Left cardiac atrium (tissue), 4 donors: ENCODE measurements at places on chromosomes 1 and 21. TPM values are rescaled to one million over a fixed set of nuclear protein-coding genes. Genes with fewer than 3 reads are reported as not detected.

GRCh38 chr1:17538010-17538409, 1.5 kb upstream of the ARHGEF10L start:
- no peak for DNase-seq

DNA sequence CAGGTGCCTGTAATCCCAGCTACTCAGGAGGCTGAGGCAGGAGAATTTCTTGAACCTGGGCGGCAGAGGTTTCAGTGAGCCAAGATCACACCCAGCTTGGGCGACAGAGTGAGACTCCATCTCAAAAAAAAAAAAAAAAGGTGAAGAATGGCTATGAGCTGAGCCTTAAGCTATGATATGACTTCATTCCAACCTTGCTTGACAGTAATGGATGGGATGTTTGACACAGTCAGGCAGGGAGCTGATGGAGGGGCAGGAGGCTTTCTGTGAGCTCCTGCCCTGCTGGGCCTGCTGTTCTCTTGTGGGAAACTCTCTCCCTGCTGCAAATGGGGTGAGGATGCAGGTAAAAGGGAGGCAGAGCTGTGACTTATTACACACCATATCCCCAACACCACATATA, 27.6 kb downstream of the NCF2 start:
- no peak for DNase-seq

DNA sequence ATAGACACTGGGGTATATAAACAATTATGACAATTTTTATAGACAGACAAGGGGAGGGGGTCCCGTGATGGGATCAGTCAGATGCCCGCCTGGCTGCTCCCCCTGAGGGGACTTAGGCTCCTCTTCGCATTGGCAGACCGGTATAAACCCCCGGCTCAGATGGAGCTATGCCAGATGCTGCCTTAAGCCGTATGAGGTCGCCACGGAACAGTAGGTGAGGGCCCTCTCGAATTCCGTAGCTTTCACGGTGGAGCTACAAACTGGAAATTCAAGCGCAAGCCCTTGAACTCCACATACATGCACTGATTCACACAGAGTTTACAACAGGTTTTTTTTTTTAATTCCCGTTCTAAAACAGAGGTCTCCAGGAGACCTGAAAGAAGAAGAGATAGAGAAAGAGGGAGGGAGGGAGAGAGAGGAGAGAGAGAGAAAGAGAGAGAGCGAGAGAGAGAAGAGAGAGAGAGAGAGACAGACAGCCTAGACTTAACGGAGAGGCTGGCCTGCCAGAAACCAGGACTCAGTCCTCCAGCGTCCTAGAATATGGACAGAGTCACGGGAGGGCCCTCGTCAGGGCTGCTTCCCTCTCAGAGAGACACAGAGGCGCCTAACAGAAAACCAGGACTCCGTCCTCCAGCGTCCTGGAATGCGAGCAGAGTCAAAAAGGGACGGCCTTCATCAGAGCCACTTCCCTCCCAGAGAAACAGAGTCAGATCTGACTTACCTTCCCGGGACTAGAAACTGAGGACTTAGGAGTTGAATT, 24.4 kb upstream of the TMEM54 start:
- DNase-seq = peak; percentile 36

DNA sequence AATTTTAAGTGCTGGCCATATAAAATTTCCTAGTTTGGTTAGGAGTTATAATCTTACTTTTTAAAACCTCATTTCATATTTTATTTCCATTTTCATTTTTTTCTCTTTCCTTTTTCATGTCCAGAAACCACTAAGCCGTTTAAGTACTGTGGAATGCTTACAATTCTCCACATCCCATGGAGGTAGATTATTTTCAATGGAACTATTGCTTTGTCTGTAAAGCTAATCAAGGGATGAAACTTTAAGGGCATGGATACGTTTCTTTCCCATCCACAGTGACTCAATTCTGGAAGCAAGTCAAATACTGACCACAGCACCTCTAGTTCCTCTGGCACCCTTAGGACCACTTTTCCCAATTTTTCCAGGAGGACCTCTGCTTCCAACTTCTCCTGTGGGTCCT, 139.1 kb upstream of the ZNHIT6 start:
- DNase-seq = no peak

The GBP7 gene
- total RNA-seq = not detected

GRCh38 chr1:41368366-41368765, 7.1 kb downstream of the FOXO6 start:
- no peak for DNase-seq

GRCh38 chr1:202438393-202439174, 90.1 kb downstream of the PPP1R12B start:
- no peak for DNase-seq

- peak; percentile 28 for DNase-seq
Observed at GRCh38 chr1:42335809-42336518, 929 bp upstream of the FOXJ3 start.
